ENCODE measurements at places on chromosomes 1 and 21. TPM values are rescaled to one million over a fixed set of nuclear protein-coding genes. Genes with fewer than 3 reads are reported as not detected.

GRCh38 chr1:154956544-154956941 is 644 bp upstream of the PBXIP1 start:
- H3K4me3 ChIP-seq = peak overlapping the region; percentile 27
- H3K36me3 ChIP-seq = no peaks in the 10 kb centered on the region
- H3K27me3 ChIP-seq = no peaks in the 10 kb centered on the region
- peaks cover 38% of the 10 kb centered on the region for H3K4me1 ChIP-seq
- peak overlapping the region; percentile 65 for H3K27ac ChIP-seq
- no peak for DNase-seq

GRCh38 chr1:67978890-67979516 is 71.4 kb downstream of the DIRAS3 start:
- H3K4me1 ChIP-seq = no peaks in the 10 kb centered on the region
- no peak for DNase-seq
- no peaks in the 10 kb centered on the region for H3K36me3 ChIP-seq
- no peaks in the 10 kb centered on the region for H3K27me3 ChIP-seq

GRCh38 chr1:234933475-234933874 is 195.2 kb downstream of the TOMM20 start:
- no peaks in the 10 kb centered on the region for H3K4me1 ChIP-seq
- no peaks in the 10 kb centered on the region for H3K36me3 ChIP-seq
- no peak overlapping the region for H3K27ac ChIP-seq
- no peaks in the 10 kb centered on the region for H3K27me3 ChIP-seq

- H3K27ac ChIP-seq = peak overlapping the region; percentile 69
- no peaks in the 10 kb centered on the region for H3K27me3 ChIP-seq
- H3K36me3 ChIP-seq = no peaks in the 10 kb centered on the region
- H3K4me3 ChIP-seq = no peak overlapping the region
- H3K4me1 ChIP-seq = peaks cover 5% of the 10 kb centered on the region
- peak; percentile 74 for DNase-seq
These were observed 90.5 kb upstream of the TLR5 start for GRCh38 chr1:223233410-223234169.

GRCh38 chr1:212559929-212560328 is 48.6 kb upstream of the ATF3 start:
- H3K4me1 ChIP-seq = peaks cover 3% of the 10 kb centered on the region
- no peak overlapping the region for H3K4me3 ChIP-seq
- H3K27ac ChIP-seq = peak overlapping the region; percentile 88
- H3K36me3 ChIP-seq = no peaks in the 10 kb centered on the region
- DNase-seq = no peak
- no peaks in the 10 kb centered on the region for H3K27me3 ChIP-seq

DNA sequence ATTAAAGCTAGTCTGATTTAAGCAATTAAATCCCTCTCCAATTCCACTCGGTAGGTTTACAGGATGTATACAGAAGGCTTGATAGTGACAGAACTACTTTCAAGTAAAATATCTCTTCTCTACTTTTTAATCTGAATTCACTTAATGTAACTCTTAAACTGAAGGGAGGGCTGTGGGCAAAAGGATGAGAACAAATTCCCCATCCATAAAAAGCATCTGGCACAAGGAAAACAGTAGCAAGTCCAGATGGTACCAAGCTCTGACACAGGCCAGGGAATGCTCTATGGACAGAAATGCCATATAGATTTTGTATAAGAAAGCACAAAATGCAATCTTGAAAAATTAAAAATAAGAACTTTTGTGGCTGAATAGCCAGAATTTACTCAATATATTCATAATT is 53.1 kb upstream of the USH2A start:
- no peaks in the 10 kb centered on the region for H3K4me1 ChIP-seq
- H3K27me3 ChIP-seq = no peaks in the 10 kb centered on the region
- H3K36me3 ChIP-seq = no peaks in the 10 kb centered on the region
- no peak for DNase-seq

DNA sequence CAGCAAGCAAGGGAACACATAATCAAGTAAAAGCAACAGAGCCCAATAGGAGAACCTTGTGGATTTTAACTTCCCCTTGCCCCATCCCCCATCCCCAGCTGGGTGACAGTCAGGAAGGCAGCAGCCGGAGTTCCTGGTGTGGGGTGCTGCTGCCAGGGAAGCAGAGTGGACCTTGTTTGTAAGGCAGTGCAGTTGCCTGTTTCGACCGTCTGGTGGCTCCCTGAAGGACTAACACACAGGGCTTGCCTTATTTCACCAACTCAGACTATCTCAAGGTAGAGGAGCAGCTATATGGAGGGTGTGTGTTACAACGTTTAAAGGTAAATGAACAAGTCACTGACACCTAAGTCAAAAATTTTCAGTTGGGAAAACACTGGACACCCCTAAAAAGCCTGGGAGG is 6.6 kb downstream of the KRTAP10-8 start:
- H3K27ac ChIP-seq = no peak overlapping the region
- H3K4me1 ChIP-seq = no peaks in the 10 kb centered on the region
- DNase-seq = no peak
- H3K36me3 ChIP-seq = no peaks in the 10 kb centered on the region

The KRTAP19-2 gene
- not detected for polyA plus RNA-seq

The FALEC gene
- 0.39 TPM for polyA plus RNA-seq

All from hepatocyte (in vitro differentiated cells).